ENCODE measurements at places on chromosomes 4 and X.

DNA sequence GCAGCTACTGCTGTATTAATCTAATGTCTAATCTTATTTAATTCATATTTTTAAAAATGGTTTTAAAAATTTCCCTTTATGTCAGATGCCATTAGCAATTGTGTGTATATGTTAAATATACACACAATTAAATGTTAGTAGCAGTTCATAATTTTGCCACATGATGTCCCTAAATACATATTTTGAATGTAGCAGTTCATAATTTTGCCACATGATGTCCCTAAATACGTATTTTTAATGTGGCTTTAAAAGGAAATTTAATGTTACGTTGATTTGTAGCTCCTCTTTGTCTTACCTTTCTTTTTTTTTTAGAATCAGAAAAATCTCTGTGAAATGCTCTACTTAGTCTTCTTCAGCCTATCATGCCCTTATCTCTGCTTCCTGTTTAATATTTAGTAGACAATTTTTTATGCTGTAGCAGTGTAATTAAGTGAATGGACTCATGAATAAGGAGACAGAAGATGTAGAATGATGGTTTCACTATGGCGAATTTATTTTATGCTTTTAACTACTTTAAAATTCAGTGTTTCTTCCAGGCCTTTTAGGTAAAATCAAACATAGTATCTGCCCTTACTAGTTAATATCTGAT, 26.1 kb downstream of the RBM46 start:
- DNase-seq, result no peak

GRCh38 chrX:138692591-138692990, 18.9 kb downstream of the FGF13 start:
- no peak for DNase-seq

DNA sequence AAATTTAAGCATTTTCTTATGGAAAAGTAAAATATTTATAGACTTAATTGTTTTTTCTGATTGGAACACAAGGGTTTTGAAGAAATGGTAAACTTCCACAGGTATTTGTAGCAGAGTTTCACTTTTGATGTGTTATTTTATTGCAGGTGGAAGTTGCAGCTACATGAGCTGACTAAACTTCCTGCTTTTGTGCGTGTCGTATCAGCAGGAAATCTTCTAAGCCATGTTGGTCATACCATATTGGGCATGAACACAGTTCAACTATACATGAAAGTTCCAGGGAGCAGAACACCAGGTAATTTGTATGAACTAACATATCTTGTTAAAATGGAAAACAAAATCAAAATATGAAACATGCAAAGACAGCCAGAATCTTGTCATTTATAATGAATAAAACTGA, 117.4 kb downstream of the DIPK2B start:
- no peak for DNase-seq

GRCh38 chr4:2646396-2647149, 109.6 kb downstream of the TNIP2 start:
- no peak for DNase-seq

DNA sequence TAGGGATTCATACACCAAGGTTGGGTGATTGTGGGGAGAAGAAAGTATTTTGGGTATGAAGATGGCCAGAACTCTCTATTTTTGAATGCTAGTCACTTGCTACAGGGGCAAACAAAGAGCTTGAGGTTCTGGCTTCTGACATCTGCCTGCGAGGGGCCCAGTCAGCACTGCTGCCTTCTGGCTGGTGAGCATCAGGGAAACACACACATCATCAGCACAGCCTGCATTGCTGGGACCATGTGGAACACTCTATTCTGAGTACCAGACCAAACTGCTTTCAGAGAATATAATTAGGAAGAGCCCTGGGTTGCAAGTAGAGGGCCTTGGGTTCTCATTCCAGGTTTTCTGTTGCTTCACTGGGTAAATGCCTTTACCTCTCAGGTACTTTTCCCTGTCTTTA, 14.1 kb downstream of the TRPC5 start:
- DNase-seq, result no peak

DNA sequence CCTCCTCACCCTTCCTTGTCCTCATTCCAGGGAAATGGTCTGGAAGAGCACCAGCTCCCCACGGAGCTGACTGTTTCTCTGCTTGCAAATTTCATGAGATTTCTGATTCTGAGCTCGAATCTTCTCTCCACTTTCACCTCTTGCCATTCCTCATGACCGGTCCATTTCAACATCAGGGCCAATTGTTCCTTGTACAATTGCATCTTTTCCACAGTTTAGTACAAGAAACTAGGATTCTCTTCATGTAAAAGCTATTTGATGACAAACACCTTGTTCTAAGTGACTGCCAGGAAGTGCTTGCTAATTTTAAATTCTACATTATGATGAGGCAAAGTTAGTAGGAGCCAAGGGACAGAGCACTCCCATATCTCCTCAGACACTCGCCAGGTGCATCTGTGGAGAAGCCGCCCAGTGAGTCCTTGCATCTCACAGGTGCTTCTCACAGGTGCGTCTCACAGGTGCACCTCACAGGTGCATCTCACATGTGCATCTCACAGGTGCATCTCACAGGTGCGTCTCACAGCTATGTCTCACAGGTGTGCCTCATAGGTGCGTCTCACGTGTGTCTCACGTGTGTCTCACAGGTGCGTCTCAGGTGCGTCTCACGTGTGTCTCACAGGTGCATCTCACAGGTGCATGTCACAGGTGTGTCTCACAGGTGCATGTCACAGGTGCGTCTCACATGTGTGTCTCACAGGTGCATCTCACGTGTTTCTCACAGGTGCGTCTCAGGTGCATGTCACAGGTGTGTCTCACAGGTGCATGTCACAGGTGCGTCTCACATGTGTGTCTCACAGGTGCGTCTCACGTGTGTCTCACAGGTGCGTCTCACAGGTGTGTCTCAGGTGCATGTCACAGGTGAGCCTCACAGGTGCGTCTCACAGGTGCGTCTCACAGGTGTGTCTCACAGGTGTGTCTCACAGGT, 3.0 kb upstream of the PDE6B start:
- no peak for DNase-seq

DNA sequence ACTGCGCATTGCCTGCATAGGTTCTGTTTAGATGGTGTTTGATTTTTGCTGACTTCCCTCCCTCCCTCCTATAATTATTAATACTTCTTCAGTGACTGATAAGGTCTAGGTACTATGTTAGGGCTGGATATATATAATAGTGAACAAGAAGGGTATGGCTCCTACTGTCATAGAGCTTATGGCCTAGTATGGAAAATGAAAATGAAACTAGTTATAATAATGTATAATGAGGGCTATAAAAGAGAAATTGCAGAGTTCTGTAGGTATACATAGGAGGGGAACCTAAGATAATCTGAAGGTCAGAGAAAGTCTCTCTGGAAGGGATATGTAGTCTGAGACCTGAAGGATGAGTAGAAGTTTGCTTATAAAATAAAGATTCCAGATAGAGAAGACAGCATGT, 102.1 kb downstream of the DCK start:
- DNase-seq, result no peak

DNA sequence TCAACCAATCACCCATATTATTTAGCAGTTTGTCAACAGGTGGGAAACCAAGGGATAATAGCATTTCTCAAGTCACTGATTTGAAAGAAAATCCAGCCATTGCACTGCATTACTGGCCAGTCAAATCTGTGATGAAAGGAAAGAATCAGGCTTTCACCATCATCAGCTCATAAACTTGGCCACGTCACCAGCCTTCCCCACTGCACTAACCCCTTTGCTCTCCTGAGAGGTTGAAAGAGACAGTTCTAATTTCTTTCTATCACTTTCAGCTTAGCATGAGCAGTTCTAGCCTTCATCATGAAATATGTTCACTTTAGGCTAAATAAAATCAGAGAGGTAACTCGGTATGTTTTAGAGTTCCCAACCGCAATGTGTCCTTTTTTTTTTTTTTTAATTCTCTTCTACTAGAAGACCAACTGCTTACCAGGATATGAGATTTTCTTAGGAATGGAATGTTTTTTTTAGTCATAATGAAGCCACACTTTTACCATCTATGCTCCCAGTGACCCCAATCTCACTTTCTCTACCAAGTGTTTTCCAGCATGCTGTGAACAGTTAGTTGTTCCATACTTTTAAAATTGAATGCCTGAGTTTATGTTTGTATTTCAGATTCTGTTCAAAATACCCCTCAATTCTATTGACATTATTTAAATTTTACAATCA, 55.7 kb upstream of the SLC7A11 start:
- DNase-seq, result no peak

GRCh38 chr4:94871644-94872305, 114.0 kb downstream of the BMPR1B start:
- no peak for DNase-seq

GRCh38 chr4:173518425-173519102, 11.5 kb downstream of the HAND2 start:
- DNase-seq, result no peak

GRCh38 chrX:13074297-13075262, 30.2 kb upstream of the FAM9C start:
- DNase-seq, result no peak

- no peak for DNase-seq
Observed at GRCh38 chrX:101407167-101407747, 468 bp downstream of the GLA start.

- DNase-seq, result no peak
Observed at GRCh38 chr4:138889216-138889615, 126.4 kb upstream of the NOCT start.

- DNase-seq, result no peak
Observed at GRCh38 chrX:11641349-11642065, 24.2 kb downstream of the ARHGAP6 start.

DNA sequence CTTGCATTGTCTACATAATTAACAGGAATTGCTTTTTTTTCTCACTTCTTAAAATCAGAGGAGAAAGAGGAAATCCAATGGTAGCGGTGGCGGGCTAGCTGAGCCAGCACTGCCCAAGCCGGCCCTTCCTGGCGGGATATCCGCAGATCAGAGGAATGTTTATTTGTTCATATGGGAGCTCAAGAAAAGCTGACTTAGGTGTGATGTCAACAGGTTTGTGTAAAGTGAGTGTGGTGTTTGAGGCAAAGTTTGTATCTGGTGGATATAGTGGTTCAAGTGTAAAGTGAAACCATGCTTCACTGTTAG, 466 bp upstream of the SLC39A8 start:
- DNase-seq, result no peak

GRCh38 chrX:120000490-120001246, 57.1 kb upstream of the NKAP start:
- no peak for DNase-seq

DNA sequence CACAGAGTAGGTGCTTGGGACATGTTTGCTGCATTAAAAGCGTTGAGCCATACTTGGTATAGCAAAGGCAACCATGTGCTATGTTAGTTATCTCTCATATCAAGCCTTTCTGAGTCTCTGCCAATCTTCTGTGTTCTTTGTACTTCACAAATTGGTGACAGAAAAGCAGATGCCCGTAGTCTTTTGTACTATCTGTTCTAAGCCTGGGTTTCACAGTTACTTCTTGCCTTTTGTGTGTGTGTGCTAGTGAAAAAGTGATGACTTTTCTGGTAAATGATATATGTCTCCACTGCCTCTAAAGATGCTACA, 16.1 kb upstream of the KLHL2 start:
- DNase-seq, result no peak

DNA sequence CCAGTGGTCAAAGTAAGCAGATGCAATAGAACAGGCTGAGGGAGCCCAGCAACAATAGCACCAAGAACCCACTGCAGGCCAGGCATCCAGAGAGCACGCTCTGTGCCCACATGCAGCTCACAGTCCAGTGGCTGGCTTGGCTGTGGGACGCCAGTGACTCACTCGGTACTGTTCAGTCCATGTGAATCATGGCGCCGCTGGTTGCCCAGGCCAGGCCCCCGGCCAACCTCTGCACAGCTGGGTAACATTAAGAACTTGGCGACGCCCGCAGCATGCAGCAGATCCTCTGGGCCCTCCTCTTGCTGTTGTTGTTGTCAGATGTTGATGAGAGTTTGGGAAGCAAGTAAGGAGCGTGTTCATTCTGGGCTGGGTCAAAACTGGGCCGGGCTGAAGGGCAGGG, 60.5 kb downstream of the MSX1 start:
- no peak for DNase-seq

- no peak for DNase-seq
Observed at GRCh38 chrX:30212172-30212571, 3.2 kb upstream of the MAGEB2 start.

DNA sequence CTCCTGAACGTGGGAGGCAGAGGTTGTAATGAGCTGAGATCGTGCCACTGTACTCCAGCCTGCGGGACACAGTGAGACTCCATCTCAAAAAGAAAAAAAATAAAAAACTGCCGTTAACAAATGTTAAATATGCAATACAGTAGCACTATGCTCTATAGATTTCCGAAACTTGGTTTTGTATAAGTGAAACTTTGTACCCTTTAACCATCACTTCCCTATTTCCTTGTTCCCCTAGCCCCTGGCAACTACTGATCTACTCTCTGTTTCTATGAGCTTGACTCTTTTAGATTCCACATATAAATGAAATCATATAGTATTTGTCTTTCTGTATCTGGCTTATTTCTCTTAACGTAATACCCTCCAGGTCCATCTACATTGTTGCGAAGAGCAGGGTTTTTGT, 74.1 kb downstream of the TAB3 start:
- DNase-seq, result no peak

- DNase-seq, result no peak
Observed at GRCh38 chrX:10932842-10933440, 178.2 kb upstream of the HCCS start.

DNA sequence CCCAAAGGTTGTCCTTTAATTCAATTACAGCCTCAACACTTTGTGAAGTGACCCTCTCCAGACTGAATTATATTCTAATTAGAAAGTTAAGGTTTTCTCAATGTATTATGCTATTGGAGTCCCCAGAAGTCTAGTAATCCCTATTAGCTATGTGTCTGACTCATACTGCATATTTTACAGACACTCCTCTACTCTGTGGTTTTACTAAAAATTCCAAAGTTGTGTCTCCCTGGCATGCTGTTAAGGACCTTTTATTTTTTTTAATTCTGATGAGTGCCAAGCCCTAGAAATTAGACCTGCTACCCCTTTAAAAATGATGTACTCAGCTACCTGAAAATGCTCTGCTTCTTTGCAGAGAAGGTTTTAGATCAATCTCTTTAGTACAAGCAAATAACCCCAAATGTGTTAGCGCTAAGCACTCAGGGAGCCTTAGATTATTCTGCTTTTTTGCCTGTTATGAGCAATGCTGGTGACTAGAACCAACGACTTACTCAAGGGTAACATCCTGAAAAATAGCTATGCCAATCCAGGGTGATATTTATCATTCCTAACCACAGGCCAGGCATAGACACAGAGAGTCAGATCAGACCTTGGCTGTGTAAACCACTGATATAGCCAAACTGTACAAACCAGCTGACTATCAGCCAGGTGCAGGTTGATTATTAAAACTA, 26.1 kb upstream of the CXCL13 start:
- no peak for DNase-seq

- DNase-seq, result no peak
Observed at GRCh38 chr4:112361181-112361791, 64.1 kb downstream of the ALPK1 start.
